ENCODE measurements at places on chromosomes 13 and 19. TPM values are rescaled to one million over a fixed set of nuclear protein-coding genes. Genes with fewer than 3 reads are reported as not detected.

DNA sequence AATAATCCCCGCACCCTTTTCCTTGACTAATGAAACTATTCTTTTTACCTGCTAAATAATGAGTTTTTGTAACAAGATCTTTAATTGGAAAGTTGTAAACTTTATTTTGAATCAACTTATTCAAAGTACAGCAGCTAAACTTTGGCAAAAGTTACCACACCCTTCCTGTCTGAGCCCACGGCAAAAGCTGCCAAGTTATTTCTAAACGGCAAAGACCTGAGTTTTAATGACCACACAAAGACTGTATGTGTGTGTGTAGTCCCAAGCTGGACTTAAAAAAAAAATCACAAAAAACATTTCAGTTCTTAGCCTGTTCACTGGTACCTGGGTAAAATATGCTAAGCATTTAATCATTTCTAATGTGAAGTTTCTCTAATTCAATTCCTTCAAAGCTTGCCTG, 60.7 kb downstream of the ZAR1L start:
- no peak overlapping the region for H3K4me3 ChIP-seq
- no peak overlapping the region for H3K27ac ChIP-seq
- H3K27me3 ChIP-seq: no peaks in the 10 kb centered on the region
- no peak for ATAC-seq
- peaks cover 60% of the 10 kb centered on the region for H3K36me3 ChIP-seq

- ATAC-seq: no peak
- H3K27me3 ChIP-seq: no peaks in the 10 kb centered on the region
These were observed 8.5 kb downstream of the CYSLTR2 start for GRCh38 chr13:48662226-48662625.

DNA sequence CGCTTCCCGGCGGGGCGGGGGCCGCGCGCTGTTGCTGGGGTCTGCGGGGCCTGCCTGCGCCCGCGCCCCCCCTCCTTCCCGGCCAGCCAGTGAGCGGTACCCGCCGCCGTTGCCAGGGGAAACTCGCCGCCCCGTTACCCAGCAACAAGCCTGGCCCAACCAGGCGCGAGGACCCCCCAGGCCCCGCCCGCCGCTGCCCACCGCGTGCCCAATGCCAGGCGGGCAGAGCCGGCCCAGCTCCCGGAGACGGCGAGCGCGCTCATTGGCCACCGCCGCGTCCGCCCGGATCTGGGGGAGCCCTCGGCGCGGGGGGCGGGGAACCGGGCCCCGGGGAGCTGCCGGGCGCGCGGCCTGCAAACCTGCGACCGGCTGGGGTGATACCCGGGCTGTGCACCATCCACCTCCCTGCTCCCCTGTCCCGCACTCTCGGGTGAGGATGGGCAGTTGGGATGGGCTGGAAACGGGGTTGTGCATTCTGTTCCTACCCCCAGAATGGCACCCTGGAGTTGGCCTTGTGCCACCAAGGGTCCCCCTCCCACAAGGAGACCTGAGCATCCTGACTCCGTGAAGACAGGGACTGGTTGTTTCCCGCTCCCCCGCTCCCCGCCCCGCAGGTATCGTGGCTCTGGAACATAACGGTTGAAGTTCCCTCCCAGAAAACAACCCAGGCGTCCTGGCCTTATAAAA, 8.8 kb upstream of the BBC3 start:
- no peaks in the 10 kb centered on the region for H3K36me3 ChIP-seq
- H3K27ac ChIP-seq: no peak overlapping the region
- peaks cover 5% of the 10 kb centered on the region for H3K4me1 ChIP-seq

The SLC25A41 gene
- not detected for total RNA-seq

DNA sequence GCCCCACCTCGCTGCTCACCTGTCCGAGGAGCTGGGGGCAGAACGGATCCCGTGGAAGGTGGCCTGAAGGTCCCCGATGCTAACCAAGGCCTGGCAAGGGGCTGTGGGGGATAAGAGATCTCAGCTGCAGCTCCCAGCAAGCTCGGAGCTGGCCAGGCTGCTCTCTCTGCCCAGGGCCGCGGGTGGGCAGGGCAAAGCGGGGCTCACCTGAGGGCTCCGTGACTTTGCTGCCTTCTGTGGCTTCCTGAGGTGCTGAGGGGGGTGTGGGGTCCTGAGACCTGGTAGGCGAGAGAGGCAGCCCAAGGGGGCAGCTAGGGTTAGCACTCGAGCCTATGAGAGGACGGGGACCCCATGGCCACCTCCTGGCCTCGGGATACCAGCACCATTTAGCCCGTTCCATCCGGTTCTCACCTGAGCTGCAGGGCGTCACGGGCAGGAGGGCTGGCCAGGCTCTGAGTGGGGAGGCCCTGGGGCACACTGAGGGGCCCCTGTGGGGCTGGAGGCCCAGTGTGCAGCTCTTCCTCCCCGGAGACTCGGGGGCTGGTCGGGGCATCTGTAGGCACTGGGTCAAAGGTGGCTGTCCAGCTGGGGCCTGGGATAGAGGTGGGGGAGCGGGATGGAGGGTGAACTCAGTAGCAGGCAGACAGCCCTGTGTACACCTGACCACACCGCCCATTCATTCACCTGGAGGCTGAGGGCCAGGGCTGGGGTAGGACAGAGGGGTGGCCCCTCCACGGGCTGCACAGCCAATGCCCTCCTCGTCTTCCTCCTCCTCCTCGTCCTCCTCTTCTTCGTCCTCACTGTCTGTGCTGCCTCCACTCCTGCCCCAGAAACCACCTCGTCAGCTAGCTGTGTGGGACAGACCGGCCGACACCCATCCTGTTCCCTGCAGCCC, 3.1 kb upstream of the TMEM86B start:
- ATAC-seq: no peak
- H3K27ac ChIP-seq: peak overlapping the region; percentile 41
- H3K27me3 ChIP-seq: no peaks in the 10 kb centered on the region

DNA sequence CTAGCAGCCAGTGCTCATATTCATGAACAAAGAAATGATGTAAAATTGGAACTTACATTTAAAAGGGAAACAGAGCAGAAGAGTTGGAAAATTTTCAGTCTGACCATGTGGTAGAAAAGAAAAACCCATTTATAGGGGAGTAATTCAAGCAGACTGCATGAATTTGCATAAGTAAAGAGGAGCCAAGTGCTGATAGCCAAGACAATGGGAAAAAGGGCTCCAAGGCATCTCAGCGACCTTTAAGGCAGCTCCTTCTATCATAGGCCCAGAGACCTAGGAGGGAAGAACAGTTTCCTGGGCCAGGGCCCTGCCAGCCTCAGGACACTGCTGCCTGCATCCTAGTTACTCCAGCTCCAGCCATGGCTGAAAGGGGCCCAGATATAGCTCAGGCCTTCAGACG, 7.5 kb downstream of the DNAJC3 start:
- no peak overlapping the region for H3K4me3 ChIP-seq
- ATAC-seq: no peak
- H3K36me3 ChIP-seq: peaks cover 26% of the 10 kb centered on the region
- H3K27me3 ChIP-seq: no peaks in the 10 kb centered on the region

The ZNF763 gene
- total RNA-seq: 1.3 TPM

GRCh38 chr19:35436477-35437405, 11.3 kb upstream of the FFAR2 start:
- H3K36me3 ChIP-seq: no peaks in the 10 kb centered on the region
- H3K4me1 ChIP-seq: peaks cover 13% of the 10 kb centered on the region
- peak overlapping the region; percentile 81 for H3K27ac ChIP-seq
- ATAC-seq: peak; percentile 98

DNA sequence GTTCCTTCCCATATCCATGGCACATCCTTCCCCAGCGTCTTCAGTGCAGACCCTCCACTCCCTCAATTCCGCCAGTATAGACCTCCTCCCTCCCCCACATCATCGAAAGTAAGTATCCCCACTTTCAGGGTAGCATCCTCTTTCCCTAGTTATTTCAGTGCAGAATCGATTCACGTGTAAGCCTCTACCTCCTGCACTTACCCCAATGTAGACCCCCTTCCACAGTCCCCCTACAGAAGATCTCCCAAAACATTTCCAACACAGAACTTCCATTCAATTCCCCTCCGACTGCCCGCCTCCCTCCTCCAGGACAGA, 664 bp downstream of the IRF3 start:
- H3K27ac ChIP-seq: peak overlapping the region; percentile 98
- H3K27me3 ChIP-seq: no peaks in the 10 kb centered on the region
- peak overlapping the region; percentile 99 for H3K4me3 ChIP-seq

- ATAC-seq: no peak
- peak within 1 kb of the TSS; percentile 56 for H3K27ac ChIP-seq
- H3K4me1 ChIP-seq: peaks cover 10% of the 10 kb centered on the region
- H3K4me3 ChIP-seq: no peak within 1 kb of the TSS
- H3K27me3 ChIP-seq: no peaks in the 10 kb centered on the region
These were observed at the start of gene CCDC194 for GRCh38 chr19:17393914-17394313. Gene CCDC194 (minus strand): TSS chr19:17394196. CDS start chr19:17394158, 38 bp downstream.

The KIR2DL1 gene
- not detected for total RNA-seq

GRCh38 chr13:68027306-68027705, 797.2 kb upstream of the PCDH9 start:
- no peak for ATAC-seq
- no peaks in the 10 kb centered on the region for H3K4me1 ChIP-seq
- H3K27ac ChIP-seq: no peak overlapping the region
- H3K36me3 ChIP-seq: no peaks in the 10 kb centered on the region
- no peaks in the 10 kb centered on the region for H3K27me3 ChIP-seq

The ATP8B3 gene
- total RNA-seq: 44.8 TPM

DNA sequence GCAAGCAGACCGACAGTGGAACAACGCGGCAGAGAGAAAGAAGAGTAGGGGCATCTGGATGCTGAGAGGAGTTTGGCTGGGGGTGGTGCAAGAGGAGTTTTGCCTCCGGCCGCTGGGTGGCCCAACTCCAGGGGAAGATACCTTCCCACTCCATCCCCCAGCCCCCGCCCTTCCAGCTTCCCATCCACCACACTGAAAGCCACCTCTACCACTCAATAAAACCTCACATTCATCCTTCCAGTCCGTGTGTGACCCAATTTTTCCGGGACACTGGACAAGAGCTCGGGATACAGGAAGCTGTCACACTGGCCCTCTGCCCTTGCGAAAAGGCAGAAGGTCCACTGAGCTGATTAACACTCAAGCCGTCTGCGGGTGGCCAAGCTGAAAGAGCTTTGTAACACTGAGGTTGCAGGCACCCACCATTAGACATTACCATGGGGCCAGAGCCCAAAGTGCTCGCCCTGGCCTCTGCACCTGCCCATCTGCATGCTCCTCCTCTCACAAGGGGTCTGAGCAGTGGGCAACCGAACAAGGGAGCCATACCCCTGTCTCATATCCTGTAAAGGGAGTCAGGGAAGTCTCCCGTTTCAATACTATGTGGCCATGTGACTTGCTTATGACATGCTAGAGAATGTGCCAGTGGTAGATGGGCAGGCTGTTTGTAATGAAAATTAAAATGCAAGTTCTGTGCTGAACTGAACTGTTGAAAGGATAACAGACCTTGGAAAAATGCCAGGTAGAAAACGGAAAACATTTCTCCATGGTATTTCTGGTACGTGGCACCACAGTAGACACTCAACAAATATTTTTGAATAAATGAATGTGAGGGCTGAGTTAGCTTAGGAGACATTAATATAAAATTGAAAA, 205.1 kb upstream of the STARD13 start:
- no peak overlapping the region for H3K4me3 ChIP-seq
- no peak for ATAC-seq

- H3K27me3 ChIP-seq: no peaks in the 10 kb centered on the region
- no peak overlapping the region for H3K4me3 ChIP-seq
- ATAC-seq: no peak
These were observed 15.2 kb downstream of the GAS6 start for GRCh38 chr13:113848431-113849260.

The MTUS2 gene
- not detected for total RNA-seq

DNA sequence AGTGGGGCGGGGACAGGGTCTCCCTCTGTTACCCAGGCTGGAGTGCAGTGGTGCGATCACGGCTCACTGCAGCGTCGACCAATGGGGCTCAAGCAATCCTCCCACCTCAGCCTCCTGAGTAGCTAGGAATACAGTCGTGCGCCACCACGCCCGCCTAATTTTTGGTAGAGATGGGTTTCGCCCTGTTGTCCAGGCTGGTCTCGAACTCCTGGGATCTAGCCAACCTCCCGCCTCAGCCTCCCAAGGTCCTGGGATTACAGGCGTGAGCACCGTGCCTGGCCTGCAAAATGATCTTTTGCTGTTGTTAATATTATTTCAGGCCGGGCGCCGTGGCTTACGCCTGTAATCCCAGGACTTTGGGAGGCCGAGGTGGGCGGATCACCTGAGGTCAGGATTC, 621 bp upstream of the TGDS start:
- H3K27ac ChIP-seq: peak overlapping the region; percentile 92
- peaks cover 47% of the 10 kb centered on the region for H3K36me3 ChIP-seq
- peaks cover 18% of the 10 kb centered on the region for H3K4me1 ChIP-seq
- ATAC-seq: no peak

GRCh38 chr13:34308725-34309124, 490.8 kb downstream of the RFC3 start:
- no peaks in the 10 kb centered on the region for H3K27me3 ChIP-seq
- no peak overlapping the region for H3K27ac ChIP-seq
- no peaks in the 10 kb centered on the region for H3K36me3 ChIP-seq
- no peaks in the 10 kb centered on the region for H3K4me1 ChIP-seq
- no peak overlapping the region for H3K4me3 ChIP-seq

DNA sequence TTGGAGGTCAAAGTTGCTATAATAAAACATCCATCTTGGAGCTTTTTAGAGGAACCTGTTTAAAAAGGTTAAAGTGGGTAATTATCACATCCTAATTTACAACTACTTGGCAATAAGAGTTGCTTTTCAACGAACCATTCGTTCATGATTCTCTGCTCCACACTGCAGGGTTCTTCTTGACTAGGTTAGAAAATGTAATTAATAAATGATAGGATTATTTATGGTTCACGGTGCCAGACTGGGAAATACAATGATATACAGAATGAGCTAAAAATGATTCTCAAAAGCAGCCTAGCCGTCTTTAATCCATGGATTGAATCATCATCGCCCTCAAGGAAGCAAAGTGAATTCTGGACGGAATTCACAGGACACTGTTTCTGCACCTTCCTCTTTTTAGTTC, 291.2 kb downstream of the TEX29 start:
- peaks cover 6% of the 10 kb centered on the region for H3K27me3 ChIP-seq
- H3K4me3 ChIP-seq: no peak overlapping the region
- H3K27ac ChIP-seq: no peak overlapping the region
- no peaks in the 10 kb centered on the region for H3K36me3 ChIP-seq
- H3K4me1 ChIP-seq: no peaks in the 10 kb centered on the region
- no peak for ATAC-seq

- H3K4me3 ChIP-seq: no peak overlapping the region
- H3K4me1 ChIP-seq: no peaks in the 10 kb centered on the region
- H3K36me3 ChIP-seq: no peaks in the 10 kb centered on the region
- ATAC-seq: no peak
These were observed 32.2 kb upstream of the WDFY2 start for GRCh38 chr13:51552027-51552426.

The RFC3 gene
- 55.0 TPM for total RNA-seq

- peak overlapping the region; percentile 51 for H3K27ac ChIP-seq
- H3K36me3 ChIP-seq: peaks cover 78% of the 10 kb centered on the region
- no peak overlapping the region for H3K4me3 ChIP-seq
- no peaks in the 10 kb centered on the region for H3K27me3 ChIP-seq
- ATAC-seq: no peak
These were observed 54.4 kb downstream of the PEX11G start for GRCh38 chr19:7434391-7434790.

Measured in activated T-helper 17 cell treated with anti-CD3 and anti-CD28 coated beads, Interleukin-2, amount 50 U/mL, for 72 hours (primary cell).